H4 (cell line): ENCODE measurements at places on chromosomes 3 and 15. TPM values are rescaled to one million over a fixed set of nuclear protein-coding genes. Genes with fewer than 3 reads are reported as not detected.

DNA sequence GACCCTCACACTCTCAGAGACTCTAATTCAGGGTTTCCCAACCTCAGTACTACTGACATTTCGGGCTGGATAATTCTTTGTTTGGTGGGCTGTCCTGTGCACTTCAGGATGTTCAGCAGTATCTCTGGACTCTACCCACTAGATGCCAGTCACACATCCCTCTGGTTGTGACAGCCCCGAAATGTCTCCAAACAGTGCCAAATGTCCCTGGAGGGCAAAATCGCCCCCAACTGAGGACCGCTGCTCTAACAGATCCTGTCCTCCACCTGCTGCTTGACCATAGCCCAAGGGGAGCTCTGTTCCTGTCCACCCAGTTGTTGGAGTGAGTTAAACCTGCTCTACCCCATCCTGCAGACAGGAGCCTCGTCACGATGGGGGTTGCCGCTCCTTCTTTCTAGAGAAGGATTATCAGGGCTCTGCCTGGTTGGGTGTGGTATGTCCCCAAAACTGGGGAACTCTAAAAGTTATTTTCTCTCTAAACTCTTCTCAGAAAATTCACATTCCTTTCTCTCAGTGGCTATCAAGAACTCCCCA is 85.6 kb upstream of the PSMD6 start:
- no peak for DNase-seq

- peak; percentile 9 for DNase-seq
These were observed 19.7 kb upstream of the LMOD3 start for GRCh38 chr3:69142090-69142489.

The RCN2 gene
- 121 and 168 TPM in 2 replicates for total RNA-seq

DNA sequence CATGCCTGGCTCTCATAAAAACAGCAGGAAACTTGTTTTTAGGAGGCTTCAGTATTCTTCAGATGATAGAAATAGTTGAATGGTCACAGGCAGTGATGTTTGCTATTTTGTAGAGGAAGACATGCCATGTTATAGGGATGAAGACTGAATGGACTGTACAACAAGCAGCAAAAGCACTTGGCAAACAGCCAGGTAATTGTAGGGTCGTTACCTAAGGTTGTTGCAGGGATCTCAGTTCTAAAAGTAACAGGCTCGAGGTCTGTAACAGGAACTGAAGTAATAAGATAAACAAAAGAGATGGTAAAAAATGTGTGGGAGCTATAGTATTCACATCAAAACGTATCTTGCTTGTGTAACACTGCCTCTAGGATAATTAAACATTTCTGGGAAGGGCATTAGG is 116.3 kb downstream of the TFG start:
- DNase-seq, result no peak

GRCh38 chr3:71366988-71367604 is 216.4 kb downstream of the FOXP1 start:
- no peak for DNase-seq

DNA sequence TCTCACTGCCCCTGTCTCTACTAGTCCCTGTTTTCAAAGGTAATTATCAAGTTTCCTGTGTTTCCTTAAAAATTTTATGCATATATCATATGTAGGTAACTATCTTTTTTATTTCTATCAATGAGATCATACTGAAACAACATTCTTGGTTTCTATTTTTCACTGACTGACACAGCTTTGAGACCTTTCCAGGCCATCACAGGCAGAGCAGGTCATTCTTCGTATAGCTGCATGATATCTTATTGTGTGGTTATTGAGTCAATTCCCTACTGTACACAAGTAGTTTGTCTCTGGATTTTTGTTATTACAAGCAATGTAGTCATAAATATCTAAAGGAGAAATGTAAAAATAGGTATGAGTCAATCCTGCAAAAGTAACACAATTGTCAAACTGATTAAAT is 169.6 kb downstream of the CFAP20DC start:
- no peak for DNase-seq

The SCN5A gene
- total RNA-seq, result 0.85 and 3.0 TPM in 2 replicates

GRCh38 chr15:86540840-86541467 is 461.3 kb downstream of the AGBL1 start:
- DNase-seq, result no peak

- peak; percentile 16 for DNase-seq
These were observed 46.8 kb downstream of the DNAJC13 start for GRCh38 chr3:132464066-132464465.

- no peak for DNase-seq
These were observed 27.0 kb upstream of the TFG start for GRCh38 chr3:100682056-100682853.

GRCh38 chr3:37308247-37308646 is 133.9 kb upstream of the LRRFIP2 start:
- DNase-seq, result no peak

DNA sequence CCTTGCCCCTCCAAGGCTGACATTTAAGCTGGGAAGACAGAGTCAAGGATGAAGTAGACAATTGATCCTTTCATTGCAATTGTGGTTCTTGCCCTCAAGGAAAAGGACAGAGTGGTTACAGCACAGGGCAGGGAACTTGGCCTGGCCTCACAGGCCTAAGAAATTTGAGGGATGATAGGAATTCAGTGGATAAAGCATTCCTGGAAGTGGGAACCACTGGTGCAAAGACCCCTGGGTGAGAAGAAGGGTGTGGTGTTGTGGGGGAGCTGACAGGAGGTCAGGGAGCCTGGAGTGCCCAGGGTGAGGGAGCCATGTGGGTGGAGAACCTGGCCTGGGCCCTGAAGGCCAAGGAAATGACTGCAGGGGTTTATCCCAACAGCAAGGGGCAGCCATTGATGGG is 287.4 kb downstream of the UACA start:
- DNase-seq, result no peak
